ENCODE measurements at places on chromosomes 2 and 18. TPM values are rescaled to one million over a fixed set of nuclear protein-coding genes. Genes with fewer than 3 reads are reported as not detected.
A peak's percentile ranks its signal among the peaks of the same experiment; 100 is the strongest.

DNA sequence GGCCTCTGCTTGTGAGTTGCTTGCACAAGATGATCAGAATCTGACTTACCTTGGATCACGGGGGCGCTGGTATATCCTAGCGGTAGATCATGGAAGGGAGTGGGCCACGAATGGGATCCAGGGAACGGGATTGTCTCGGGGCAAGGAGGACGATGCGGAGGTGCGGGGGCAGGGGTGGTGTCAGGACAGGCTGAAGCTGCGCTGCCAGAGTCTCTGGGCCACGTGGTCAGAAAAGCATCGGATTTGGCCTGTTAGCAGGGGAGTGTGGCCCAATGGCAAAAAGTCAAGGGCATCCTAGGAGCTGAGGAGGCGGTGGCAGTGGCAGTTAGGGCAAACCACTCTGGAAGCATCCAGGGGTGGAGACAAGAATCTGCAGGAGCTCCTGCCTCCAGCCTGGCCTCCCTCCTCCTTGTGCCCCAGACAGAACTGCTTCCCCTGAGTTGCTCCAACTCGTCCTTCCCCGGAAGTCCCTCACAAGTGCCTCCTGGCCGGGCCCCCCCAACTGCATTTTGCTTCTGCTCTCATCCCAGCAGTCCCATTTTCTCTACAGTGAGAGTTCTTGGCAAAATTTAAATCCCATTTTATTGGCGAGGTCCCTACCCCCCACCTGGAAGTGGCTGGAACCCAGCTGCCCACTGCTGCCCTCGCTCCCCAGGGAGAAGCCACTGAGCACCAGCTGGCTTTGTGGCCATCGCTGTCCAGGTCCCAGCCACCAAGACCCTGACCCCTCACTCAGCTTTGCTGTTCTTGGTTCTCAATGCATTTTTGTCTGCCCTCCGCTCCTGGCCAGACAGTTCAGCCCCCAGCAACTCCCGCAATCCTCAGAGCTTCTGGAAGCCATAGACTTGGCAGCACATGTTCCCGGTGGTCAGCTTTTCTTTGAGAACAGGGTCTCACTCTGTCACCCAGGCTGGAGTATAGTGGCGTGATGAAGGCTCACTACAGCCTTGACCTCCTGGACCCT is 5.6 kb upstream of the CCDC74B start:
- no peak for DNase-seq

- DNase-seq = no peak
These were observed 18.0 kb downstream of the MARCHF4 start for GRCh38 chr2:216354306-216354705.

DNA sequence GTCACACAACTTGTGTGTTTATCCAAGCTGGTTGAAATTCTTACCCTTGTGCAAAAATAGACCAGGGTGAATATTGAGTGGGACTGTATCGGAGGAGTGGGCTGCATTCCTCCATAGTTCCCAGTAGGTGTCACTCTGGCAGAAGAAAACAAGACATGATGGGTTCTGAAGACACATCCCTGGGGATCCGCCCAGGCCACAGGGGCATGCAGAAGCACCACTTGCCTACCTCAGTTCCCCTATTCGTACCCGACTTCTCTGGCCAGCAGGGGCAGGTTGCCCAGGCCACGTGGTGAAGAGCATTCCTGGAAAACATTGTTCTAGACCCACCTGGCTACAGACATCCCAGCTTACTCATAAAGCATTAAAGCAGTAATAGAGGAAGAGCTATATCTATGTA is 168.2 kb downstream of the FAM210A start:
- peak; percentile 27 for DNase-seq

DNA sequence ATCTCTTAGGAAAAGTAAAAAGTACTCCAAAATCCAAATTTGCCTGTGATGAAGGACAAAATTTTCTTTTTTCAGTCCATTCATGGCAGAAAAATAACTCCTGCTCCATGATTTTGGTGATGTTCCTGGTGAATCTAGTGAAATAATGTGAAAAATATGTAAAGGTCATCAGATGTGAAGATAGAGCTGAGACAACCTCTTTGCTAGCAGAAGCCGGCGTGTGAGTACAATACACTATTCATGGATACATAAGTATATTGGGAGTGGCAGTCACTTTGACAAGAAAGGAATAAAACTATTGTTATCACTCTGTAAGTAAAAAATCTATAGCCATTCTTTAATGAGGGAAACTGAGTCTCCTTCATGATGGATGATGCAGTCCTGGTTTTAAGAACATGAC is 6.3 kb upstream of the SLC1A4 start:
- no peak for DNase-seq

GRCh38 chr18:34999756-35000289 is 41.4 kb upstream of the MAPRE2 start:
- DNase-seq = no peak

The DUSP11 gene
- 37.5 TPM for total RNA-seq

The ADAM23 gene
- 4.2 TPM for total RNA-seq

- peak; percentile 38 for DNase-seq
These were observed 800.1 kb downstream of the SATB2 start for GRCh38 chr2:198657512-198658121.

GRCh38 chr2:173264603-173265366 is 89.9 kb upstream of the CDCA7 start:
- no peak for DNase-seq

DNA sequence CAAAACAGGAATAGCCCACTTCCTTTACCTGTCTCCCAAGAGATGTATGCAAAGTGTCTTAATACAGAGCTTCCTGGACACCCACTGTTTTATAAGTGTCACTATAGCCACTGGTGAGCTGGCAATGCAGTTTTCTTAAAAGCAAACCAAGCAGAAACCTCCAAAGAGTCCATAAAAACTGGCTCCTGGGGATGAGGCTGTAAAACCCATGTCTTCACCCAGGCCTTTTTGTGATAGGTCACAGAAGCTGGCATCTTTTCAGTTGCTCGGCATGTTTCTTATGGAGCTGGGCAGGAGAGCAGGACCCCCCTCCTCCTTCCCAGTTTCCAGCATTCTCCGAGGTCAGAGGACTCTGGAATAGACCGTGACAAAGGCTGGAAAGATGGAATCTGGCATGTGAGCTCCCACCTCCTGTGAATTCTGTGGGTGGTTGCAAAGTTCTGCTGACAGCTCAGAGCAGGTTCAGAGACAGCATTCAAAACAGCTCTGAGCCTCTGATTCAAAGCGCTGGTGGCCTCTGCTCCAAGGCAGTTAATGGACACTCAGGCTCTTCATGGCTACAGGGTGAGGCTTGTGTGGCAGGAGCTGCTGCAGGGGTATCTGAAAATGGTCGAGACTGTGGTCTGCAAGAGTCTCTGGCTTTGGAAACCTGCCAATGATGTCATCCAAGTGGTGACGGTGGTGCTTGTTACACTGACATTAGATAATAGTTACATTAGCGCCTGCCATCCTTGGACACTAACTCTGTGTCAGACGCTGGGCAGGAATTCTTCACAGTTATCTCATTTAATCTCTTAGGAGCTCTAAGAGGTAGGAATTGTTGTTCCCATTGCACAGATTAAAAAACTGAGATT is 283.4 kb downstream of the CLIP4 start:
- no peak for DNase-seq

The TRABD2A gene
- total RNA-seq = 12.0 TPM

GRCh38 chr2:161400076-161400475 is 16.0 kb upstream of the TBR1 start:
- no peak for DNase-seq

GRCh38 chr18:76801567-76802505 is 20.5 kb upstream of the ZNF236 start:
- peak; percentile 51 for DNase-seq

The ITGA4 gene
- 47.6 TPM for total RNA-seq

- DNase-seq = no peak
These were observed 26.3 kb downstream of the ATP8B1 start for GRCh38 chr18:57776767-57777166.

DNA sequence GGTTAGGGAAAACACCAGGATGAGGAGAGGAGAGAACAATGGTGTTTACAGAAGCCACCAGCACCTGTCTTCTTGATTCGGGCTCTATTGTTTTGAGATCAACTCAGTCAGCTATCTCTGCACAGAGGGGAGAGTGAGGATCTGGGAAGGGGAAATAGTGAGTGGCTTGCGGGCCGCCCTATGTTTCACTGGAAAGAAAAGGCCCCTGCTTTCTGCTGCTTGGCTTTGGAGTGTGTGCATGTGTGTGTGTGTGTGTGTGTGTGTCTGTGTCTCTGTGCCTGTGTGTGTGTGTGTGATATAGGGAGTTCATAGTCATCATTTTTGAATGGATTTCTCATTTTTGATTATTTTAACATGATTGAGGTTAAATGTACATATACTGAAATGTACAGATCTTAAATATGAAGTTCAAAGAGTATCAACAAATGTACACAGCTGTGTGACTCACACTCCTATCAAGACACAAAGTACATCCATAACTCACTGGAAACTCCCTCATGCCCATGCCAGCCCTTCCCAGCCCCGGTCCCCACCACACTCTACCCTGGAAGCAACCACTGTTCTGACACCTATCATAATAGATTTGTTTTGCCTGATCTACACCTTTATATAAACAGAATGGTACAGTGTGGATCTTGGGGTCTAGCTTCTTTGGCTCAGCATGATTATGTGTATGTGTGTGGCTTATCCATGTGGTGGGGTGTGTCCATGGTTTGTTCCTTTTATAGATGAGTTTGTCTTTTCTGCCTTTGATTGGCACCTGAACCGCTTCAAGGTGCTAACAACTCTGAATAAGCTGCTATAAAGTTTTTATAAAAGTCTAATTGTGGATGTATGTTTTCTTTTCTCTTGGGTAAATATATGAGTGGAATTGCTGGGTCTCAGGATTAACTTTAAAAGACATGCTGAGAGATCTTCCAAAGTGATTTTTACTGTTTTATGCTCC is 258.3 kb downstream of the SETBP1 start:
- no peak for DNase-seq

The ALPG gene
- total RNA-seq = not detected

The MRPL30 gene
- total RNA-seq = 49.6 TPM

Data from H4 (cell line).